ENCODE measurements at places on chromosomes 5 and 9.

DNA sequence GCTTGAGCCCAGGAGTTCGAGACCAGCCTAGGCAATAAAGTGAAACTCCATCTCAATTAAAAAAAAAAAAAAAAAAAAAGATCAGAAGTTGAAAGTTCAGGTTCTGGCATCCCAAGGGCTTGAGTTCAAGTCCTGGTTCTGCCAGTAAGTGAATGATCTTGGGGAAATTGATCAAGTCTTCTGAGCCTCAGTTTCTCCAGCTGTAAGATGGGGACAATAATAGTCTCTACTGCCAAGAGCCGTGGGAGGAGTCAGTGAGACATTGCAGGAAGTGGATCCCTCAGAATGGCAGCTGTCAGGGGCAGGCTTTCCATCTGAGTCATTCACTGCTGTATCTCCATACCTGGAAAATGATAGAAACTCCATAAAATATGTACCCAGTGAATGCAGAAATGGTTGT lies 37.8 kb upstream of the FUBP3 start:
- DNase-seq, result no peak

DNA sequence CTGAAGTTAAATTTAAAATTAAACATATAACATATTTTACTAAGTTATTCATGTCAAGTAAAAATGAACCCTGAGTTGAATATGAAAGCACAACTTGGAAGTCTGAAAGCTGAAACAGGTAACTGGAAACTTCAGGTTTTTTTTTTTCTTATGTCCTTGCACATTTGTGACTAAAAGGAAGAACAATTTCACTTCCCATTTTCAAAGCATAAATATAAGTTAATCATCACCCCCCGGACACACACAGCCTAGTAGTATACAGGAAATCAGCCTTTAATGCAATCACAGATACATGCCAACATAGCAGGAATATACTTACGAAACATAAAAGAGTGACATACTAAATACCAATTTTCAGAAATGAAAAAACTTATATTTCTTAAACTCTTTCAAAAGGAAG lies 225.9 kb downstream of the RFX3 start:
- no peak for DNase-seq

- DNase-seq, result no peak
Measured at GRCh38 chr5:95531491-95531890, 23.3 kb downstream of the SKIC3 start.

- DNase-seq, result no peak
Measured at GRCh38 chr9:114499528-114499927, 5.7 kb downstream of the WHRN start.

DNA sequence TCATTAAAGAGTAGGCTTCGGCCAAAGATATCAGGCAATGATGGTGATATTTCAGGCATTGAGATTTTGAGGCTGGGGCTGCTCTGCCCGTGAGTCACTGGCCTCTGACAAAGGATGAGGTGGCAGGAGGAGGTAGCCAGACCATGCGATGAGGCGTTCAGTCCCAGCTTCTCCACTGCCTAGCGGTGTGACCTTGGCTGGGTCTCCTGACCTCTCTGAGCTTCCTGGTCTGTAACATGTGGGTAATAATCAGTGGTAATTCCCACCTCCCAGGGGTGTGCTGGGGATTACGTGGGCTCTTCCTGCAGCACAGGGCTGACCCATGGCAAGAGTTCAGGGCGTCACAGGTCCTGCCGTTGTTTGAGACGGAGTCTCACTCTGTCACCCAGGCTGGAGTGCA lies 73.2 kb upstream of the RAPGEF1 start:
- DNase-seq, result no peak

DNA sequence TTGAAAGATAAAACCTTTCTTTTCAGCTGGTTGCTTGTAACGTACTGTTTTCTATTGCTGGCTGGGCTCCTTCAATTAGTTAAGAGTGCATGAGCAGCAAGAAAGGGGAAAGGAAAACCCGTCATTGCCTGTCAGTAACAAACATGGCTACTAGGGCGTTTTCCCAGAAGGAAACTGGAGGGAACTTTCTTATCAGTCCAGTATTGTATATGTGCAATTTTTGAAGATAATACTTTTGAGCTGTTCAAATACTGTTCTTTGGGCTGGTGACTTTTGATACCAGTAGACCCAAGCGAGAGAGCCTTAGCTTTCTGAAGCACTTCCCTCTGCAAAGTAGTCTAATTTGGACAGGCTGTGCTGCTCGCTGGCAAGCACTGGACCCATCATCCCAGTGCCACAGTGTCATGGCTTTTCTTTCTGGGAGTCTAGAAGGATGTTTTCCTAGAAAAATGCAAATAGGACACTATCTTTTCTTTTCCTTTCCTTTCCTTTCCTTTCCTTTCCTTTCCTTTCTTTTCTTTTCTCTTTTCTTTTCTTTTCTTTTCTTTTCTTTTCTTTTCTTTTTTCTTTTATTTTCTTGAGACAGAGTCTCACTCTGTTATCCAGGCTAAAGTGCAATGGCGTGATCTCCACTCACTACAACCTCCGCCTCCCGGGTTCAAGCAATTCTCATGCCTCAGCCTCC lies 149.9 kb upstream of the SMIM23 start:
- DNase-seq, result no peak

DNA sequence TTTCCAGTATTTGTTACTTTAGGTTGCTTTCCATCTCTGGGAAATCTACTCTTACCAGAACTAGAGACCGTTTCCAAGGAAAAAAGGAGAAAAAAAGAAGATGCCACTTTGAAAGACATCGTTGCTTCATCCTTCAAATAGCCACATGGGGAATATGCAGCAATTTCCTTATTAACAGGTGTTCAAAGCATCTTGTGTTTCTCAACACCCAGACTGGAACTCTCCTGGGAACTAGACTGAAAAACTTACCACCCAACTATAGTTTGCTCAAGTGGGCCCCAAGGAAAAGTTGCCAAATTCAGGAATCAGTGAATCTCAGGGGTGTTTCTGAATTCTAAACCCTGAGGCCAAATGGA lies 80.0 kb upstream of the JAK2 start:
- no peak for DNase-seq

DNA sequence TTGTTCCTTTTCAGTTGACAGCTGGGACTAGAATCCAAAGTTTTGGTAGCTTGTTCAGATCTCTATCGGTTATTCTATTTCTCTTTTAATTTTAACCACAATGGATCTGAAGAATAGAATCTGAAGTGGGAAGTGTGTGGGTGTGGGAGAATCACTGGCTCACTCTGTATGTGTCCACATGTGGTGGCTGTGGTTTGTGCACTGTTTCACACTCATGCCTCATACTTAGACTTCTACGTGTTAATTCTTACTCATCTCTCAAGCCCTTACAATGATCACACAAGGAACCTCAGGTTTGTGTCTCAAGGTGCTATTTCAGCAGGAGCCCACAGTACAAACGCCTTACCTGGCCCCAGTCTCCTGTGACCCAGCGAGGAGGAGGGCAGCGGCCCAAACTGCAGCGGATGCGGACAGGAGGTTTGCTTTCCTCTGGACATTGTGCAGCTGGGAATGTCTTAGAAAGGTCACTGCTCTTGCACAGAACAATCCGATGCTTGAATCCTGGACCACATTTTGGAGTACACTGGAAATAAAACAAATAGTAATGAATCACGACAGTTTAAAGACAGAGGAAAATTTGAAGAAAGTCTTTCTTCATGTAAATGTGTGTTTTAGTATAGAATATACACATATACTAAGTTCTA lies 309.1 kb downstream of the ADAMTS6 start:
- DNase-seq, result no peak

DNA sequence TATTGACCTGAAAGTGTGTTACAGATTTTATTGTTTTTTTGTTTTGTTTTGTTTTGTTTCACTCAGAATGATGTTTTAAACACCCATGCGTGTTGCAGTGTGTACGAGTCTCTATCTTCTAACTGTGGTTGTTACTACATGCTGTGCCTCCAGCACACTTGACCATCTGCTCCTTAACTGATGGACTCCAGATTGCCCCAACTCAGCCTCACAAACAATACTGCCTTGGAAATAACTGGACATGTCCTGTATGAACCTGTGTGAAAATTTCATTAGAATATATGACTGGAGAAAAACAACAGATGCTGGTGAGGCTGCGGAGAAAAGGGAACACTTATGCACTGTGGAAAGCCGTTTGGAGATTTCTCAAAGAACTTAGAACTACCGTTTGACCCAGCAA lies 68.7 kb upstream of the HAND1 start:
- no peak for DNase-seq

GRCh38 chr9:136762915-136763648 lies 1.2 kb downstream of the LCN15 start:
- DNase-seq, result peak; percentile 35

GRCh38 chr5:147882586-147883313 lies 4.2 kb downstream of the SCGB3A2 start:
- DNase-seq, result no peak

DNA sequence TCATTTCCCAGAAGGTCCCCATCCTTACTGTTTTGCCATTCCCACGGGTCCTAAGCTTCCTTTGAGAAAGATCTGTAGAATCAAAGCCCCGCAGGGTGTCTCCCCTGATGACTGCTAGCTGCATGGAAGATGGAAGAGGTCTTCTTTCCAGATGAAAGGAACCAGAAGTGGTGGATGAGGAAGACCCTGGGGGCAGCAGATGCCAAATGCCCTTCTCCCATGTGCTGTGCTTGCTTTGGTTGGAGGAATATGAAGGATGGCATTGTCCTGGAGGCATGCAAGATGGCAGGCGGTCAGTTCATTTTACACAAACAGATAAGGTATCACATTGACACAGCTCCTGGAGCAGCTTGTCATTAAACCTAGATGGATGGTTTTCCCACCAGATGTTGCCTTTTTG lies 25.8 kb upstream of the CER1 start:
- DNase-seq, result no peak

- DNase-seq, result no peak
Measured at GRCh38 chr5:159781626-159782157, 134.6 kb upstream of the ADRA1B start.

DNA sequence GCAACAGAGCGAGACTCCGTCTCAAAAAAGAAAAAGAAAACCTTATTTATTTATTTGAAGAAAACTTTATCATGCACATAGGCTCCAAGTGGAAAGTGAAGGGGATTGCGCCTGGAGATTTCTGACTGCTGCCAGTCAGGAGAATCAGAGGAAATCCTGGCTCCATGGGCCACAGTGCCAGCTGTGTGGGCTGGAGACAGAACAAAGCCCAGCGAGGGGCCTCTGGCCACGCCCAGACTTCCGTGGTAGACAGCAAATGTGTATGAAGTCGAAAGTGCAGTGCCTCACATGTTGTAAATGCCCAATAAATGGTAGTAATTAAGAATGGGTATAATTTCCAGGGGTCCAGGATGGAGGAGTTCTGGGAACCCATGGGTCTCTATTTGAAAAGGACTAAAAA lies 75.8 kb upstream of the WWC1 start:
- DNase-seq, result no peak

GRCh38 chr9:135604437-135605237 lies 34.7 kb downstream of the GLT6D1 start:
- DNase-seq, result no peak

GRCh38 chr9:61634192-61634591 lies 444.4 kb downstream of the SPATA31A7 start:
- DNase-seq, result no peak

DNA sequence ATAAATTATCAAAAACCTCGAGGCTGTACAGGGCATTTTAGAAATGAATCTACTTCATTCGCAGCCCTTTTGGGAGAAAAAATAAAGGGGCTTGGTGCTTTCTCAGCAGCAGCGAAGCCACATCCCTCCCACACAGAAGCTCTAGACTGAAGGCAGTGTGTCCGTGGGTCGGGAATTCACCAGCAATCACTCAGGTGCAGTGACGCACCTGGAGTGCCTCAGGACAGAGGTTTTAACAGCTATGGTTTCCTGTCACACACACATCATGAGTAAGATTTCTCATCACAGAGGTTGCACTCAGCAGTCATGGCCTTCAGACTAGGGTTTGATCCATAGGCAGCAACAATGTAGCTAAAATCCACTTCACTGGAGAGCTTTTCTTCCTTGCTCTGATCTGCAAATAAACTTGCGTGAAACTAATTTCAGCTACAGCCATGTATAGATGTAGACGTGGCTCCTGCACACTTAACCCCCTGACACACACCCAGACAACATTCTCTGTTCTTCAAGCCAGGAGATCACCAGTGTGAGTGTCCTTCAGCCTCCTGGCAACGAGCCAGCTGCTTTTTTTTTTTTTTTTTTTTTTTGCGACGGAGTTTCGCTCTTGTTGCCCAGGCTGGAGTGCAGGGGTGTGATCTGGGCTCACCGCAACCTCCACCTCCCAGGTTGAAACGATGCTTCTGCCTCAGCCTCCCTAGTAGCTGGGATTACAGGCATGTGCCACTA lies 34.8 kb downstream of the DYNC2I2 start:
- DNase-seq, result no peak

GRCh38 chr5:89729623-89730301 lies 679.8 kb downstream of the CETN3 start:
- DNase-seq, result no peak

- no peak for DNase-seq
Measured at GRCh38 chr5:124210111-124210910, 536.1 kb downstream of the ZNF608 start.

- no peak for DNase-seq
Measured at GRCh38 chr5:151180291-151180690, 22.7 kb upstream of the ANXA6 start.

DNA sequence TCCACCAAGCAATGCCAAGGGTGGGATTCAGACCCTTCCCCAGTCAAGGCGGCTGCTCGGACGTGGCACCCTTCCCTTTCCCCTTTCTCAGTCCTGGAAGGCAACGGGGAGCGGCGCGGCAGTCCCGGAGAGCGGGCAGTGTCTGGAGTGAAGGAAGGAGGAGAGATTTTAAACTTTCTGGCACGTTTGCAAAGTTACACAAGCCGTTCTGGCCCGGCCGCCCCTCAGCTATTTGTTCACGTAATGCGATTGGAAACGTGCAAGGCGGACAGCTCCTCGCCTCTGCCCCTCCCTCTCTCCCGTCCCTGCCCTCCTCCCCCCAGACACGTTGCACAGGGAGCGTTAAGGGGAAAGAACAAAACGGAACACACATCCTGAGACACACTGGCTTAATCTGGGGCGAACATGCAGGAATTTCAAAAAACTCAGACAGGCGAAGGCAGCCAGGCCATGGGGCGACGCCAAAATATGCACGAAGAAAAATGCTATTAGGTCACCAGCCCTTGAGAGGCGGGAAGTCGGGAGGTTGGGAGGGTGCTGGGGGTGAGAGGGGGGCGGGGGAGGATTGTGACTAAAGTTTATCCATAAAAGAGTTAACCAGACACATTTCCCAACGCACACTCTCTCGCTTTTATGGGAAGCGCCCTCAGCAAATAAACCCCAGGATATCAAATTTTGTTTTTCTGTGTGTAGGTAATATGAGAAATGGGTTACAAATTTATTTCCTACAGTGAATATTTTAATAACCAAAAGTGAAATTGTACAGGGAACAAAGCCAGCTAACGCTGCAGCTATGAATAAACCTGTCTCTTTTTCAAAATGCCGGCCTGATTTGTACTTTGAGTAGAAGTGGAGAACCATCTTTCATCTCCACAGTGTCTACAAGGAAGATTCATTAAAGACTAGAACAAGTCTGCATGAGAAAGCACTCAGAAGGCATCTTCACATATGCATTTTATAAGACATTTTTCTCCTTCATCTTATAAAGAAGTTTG lies at the start of gene LOX:
LOX (minus strand) TSS at position 144 of the 995 bp plus-strand sequence. CDS start 274 bp downstream, outside the sequence.
- no peak for DNase-seq

- no peak for DNase-seq
Measured at GRCh38 chr5:169413416-169413815, 112.5 kb upstream of the SLIT3 start.

All from CD4-positive, alpha-beta T cell treated with Interferon gamma for 1 hour (primary cell).